ENCODE measurements at places on chromosomes 1 and 21.

DNA sequence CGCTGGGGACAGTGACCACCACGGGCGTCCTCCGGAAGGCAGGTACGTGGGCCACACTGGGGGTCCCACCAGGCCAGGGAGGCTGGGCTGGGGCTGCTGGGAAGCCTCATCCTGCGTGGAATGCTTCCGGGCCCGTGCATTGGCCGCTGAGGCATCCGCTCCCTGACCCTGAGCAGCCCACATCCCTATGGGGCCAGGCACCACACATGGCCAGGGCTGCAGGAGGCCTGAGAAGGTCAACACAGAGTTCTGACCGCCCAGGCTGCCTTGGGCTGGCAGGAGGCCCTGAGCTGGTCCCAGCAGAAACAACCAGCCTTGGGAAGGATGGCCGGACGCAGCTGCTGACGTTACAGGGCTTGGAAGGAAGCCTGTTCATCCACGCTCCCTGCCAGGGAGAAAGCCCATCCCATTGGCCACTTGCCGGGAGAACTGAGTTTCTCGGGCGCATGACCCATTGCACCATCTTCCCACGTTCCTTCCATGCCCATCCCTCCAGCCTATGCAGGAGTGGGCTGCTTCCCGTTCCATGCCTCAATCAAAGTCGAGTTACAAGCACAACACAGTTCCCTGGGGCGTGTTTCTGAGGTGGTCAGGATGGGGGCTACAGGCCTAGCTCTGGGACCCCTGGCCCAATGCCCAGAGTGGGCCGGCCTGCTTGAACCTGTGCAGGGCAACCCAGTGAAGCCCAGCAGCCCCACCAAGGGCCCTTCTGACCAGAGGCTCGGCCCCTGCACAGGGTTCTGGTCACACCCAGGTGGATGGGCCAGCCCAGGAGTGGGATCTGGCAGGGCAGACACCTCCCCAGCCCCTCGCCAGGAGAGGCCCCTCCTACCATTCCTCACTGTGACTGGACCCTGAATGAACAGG is 31.7 kb downstream of the TRIM11 start:
- H3K27ac ChIP-seq, result peak overlapping the region; percentile 72
- H3K27me3 ChIP-seq, result peaks cover 6% of the 10 kb centered on the region
- peak; percentile 100 for DNase-seq
- H3K4me1 ChIP-seq, result peaks cover 9% of the 10 kb centered on the region
- no peak overlapping the region for H3K4me3 ChIP-seq

DNA sequence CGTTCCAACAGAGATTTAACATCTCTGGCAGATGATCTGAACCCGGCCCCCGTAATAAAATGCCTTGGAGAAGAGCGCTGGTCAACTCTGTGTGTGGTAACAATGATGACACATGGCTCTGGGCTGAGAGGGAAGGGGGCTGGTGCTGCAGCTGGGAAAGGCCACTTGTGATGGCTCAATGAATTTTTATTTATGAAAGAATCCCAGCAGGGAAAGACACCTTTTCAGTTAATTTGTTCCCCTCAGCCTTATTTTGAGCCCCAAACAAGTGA is 59.4 kb downstream of the SYT6 start:
- no peak overlapping the region for H3K27ac ChIP-seq
- H3K36me3 ChIP-seq, result no peaks in the 10 kb centered on the region
- H3K4me3 ChIP-seq, result no peak overlapping the region

GRCh38 chr1:112772781-112773180 is 57.6 kb upstream of the PPM1J start:
- H3K4me3 ChIP-seq, result no peak overlapping the region
- peaks cover 9% of the 10 kb centered on the region for H3K27me3 ChIP-seq
- H3K4me1 ChIP-seq, result no peaks in the 10 kb centered on the region
- no peak overlapping the region for H3K27ac ChIP-seq
- no peak for DNase-seq

DNA sequence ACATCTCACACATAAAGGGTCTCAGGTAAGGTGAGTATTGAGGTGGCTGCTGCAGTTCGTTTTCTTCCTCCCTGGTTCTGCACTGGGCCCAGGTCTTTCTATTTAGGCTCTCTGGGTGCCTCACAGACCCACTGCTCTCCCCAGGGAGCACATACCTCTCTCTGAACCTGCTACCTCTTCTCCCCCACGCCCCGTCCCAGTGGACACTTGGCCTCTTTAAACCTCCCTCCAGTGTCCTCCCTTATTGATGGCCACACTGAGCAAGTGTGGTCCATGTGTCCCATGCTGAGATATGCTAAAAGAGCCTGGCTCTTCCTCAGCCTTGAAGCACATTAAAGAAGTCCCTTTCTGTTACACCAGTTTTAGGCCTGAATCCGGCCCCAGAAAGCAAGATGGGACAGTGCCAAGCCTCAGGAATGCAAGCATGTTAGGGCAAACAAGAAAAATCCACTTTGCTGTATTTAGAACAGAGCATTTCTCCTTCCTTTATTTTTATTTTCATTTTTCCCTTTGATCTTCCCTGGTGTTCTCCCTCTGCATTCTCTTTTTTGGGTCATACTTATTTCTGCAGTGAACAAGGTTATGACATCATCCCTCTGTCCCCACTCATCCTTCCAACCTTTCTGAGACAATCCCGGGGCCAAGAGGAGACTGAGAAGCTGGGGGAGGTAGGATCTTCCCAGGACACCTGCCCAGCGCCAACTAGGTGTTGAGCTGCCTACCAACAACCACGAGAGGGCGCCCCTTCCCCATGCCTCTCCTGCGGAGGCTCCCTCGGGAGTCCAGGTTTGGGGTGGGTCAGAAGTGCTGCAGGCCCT is 5.0 kb upstream of the CHI3L2 start:
- H3K27ac ChIP-seq, result no peak overlapping the region
- H3K27me3 ChIP-seq, result no peaks in the 10 kb centered on the region
- DNase-seq, result peak; percentile 70
- H3K36me3 ChIP-seq, result no peaks in the 10 kb centered on the region
- no peak overlapping the region for H3K4me3 ChIP-seq

- H3K4me1 ChIP-seq, result no peaks in the 10 kb centered on the region
- no peaks in the 10 kb centered on the region for H3K36me3 ChIP-seq
- H3K4me3 ChIP-seq, result no peak overlapping the region
- DNase-seq, result no peak
- no peaks in the 10 kb centered on the region for H3K27me3 ChIP-seq
- no peak overlapping the region for H3K27ac ChIP-seq
These were observed 133.4 kb downstream of the PBX1 start for GRCh38 chr1:164692420-164692819.
